ENCODE measurements at places on chromosomes 13 and 19.

DNA sequence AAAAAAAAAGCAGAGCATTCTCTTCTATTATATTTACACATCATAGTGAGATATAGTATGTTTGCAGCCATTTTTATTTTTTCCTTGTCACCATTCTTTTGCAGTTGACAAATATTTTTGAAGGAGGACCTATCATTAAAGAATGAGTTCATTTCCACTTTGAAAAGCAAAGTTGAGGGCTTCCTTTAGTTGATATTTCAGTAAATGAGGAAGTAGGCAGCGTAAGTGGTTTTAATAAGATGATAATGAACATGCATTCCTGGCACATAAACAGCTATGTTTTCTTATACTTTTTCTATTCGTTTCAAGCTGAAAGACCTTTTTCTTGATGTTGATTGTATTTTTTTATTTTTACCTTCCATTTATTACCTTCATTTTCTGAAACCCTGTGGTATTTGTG is 66.2 kb downstream of the ZMYM2 start:
- DNase-seq: no peak

GRCh38 chr13:28743499-28744083 is 24.8 kb upstream of the SLC46A3 start:
- no peak for DNase-seq

DNA sequence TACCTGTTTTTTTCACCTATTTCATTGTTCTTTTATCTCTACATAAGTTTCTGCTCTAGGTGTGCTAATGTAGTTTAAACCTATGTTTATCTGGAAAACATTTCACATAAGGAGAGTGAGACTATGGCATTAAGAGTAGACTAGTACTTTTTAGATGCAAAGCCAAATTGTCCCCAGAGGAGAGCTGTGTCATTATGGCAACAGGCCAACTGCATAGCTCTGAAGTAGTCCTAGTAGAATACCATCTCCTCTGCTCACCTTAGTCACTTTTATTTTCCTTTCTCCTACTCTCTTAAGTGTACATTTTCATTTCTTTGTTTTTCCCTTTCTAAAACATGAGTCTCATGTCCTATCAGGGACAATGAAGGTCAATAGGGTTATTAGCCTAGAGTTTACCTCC is 123.1 kb downstream of the ITGBL1 start:
- DNase-seq: no peak

DNA sequence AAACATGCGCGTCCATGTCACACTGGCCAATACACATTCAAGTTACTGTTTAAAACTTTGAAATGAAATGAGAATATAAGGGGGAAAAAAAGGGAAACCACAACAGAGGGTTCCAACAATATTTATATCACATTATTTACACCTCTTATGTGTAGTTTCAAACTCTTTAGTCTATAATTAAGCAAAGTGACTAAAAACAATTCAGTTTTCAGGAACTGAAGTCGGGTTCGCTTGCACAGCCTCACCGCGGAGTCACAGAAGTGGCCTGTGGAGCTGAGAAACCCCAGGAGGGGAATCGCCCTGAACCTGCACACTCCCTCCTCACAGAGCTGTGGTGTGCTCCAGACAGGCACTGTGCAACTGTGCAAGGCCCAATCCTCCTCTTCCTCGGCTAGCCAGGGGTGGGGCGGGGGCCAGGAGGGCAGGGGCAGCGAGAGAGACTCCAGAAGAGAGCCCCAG is 75.9 kb downstream of the STK24 start:
- DNase-seq: no peak

DNA sequence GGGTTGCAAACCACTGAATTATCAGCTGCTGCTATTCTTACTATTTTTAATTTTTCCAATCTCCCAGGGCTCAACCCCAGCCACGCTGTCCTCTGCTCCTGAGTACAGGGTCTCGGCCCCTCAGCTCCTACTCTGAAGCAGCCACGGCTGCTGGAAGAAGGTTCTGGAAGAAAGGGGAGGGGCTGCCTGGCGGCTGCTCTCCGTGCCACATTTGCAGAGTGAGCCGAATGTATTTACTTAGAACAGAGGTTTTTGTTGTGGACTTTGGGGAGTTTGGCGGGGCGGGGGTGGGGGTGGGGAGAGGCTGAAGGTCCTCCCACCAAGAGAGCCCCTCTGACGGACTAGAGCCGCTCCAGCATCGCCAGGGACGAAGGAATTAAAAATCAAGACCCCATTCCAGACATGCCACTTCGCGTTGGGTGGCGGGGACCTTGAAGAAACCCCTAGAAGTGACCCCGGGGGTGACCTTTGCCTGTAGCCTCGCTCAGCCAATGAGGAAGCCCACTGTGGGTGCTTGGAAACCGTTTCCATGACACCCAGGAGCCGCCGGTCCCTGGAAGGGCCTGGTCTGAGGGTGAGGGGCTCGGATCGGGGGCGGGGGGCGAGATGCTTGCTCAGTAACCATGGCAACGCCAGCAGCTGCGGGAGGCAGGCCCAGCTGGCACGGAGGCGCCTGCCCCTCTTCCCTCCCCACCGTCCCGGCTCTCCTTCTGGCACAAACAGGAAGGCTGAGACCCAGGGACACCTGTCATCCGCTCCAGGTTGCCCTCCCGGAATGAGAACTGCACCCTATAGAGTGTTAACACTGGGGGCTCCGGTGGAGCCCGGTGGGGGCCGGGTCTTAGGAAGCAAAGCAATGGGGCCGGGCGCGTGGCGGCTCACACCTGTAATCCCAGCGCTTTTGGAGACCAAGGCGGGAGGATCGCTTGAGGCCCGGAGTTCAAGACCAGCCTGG is 54.2 kb upstream of the PTPRS start:
- DNase-seq: no peak

GRCh38 chr19:7987114-7987768 is 18.2 kb downstream of the ELAVL1 start:
- no peak for DNase-seq

DNA sequence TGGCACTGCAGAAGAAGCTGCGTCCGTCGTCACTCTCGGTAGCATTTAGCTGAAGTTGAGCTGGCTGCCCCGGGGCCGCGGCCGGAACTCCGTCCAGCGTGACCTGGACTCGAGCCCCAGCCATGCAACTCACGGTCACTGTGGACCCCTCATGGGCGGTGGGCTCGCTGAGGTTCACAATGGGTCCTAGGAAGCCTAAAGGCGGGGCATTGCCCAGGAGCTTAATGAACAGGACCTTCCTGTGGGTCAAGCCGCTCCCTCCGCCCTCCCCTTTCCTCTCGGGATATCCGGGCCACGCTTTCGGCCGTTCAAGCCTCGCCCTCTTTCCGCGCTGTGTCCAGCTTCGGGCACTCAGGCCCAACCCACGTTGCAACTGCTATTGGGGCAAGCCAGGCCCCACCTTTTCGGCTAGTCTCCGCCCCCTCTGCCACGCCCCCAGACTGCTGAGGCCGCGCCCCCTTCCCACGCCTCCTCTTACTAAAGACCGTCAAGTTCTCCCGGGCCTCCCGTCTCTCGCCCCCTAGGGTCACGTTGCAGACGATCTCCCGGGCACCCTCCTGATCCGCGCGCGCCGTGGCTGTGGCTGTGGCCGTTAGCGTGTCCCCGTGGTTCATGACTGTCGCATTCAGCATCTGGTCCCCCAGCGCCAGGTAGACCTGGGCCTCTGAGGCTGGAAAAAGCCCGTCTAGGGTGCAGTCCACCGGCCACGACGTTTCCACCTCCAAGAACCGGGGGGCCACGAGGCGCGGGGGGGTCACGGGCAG is 1.4 kb upstream of the RAVER1 start:
- DNase-seq: peak; percentile 61

- no peak for DNase-seq
Measured at GRCh38 chr19:49520705-49521319, 7.0 kb upstream of the RCN3 start.

GRCh38 chr19:35396240-35396885 is 25.5 kb downstream of the GPR42 start:
- DNase-seq: no peak

- no peak for DNase-seq
Measured at GRCh38 chr13:44790289-44790688, 199.0 kb downstream of the NUFIP1 start.

- no peak for DNase-seq
Measured at GRCh38 chr13:111513766-111514609, 193.5 kb downstream of the TEX29 start.

DNA sequence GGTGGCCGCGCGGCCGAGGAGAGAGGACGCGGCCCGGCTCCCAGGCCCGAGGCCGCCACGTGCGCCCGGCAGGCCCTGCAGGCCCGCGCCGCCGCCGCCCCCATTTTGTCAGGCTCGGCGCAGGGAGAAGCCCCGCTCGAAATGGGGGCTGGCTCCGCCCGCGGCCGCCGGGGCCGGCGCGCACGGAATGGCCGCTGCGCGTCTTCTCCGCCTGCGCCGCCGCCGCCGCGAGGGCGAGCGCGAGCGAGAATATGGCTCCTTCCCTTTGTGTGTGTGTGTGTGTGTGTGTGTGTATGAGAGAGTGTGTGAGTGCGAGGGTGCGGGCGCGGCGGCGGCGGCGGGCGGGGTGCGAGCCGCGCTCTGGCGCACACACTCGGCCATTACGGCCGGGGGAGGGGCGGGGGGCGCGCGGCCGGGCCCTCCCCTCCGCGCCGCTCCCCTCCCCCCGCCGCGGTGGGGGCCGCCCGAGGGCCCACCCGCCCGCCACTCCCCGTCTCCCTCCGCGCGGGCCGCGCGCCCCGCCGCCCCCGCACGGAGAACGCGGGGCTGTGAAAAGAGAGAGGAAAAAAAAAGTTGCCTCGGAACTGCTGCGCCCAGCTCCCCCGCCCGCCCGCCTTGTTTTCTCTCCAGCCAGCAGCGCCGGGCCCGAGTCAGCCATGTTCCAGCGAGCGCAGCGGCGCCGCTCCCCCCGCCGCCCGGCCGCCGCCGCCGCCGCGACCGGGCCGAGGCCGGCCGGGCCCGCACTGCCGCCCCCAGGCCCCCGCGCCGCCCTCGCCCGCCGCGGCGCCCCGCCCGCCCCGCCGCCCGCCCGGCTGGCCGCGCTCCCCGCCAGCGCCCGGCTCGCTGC is 1.0 kb downstream of the HMGB1 start:
- peak; percentile 54 for DNase-seq

DNA sequence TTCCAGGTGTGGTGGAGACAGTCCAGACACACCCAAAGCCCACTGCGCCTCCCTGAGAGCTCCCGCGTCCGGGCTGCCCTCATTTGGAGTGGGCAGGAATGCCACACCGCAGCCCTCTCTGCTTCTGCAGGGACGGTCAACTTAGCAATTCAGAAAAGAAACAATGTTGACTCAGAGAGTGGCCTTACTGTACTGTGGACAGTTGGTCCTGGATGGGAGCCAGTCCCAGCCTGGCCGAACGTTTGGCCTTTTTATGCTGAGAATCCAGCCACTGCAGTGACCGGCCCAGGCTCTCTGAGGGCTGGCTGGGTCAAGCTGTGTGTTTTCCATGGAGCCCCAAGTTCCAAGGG is 7.2 kb downstream of the GAS6 start:
- DNase-seq: no peak

DNA sequence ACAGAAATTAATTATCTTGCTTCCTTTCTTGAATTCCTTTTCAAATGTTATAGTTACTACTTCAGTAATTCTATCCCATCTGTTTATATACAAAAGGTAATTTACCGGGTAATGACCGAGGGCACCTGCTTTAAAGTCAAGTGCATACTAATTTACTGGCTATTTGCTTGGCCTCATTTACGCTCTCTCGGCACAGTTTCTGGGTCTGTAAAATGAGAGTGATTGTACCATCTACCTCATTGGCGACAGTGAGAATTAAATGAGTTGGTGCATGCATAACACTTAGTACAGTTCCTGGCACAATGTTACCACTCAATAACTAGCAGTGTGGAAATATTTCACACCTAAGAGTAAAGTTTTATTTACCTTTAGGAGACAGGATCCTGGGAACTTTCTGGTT is 111.6 kb downstream of the GGACT start:
- DNase-seq: no peak

DNA sequence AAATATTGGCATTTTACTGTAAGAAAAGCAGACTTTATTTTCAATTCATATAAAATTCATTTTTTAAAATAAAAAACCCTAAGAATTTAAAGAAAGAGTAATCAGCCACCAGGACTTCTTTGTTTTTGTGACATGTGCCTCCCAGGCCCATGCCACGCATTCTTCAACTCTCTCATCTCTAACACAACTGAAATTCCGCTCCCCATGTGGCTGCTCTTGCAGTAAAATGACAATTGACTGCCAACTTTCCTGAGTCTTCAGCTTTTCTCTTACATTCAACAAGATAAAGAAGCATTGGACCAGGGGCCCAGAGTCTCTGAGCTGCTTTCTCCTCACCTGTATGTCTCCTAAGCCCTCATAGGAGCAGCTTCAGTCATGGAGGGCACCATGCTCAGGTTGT is 372.1 kb downstream of the UQCRFS1 start:
- DNase-seq: no peak

- no peak for DNase-seq
Measured at GRCh38 chr13:35712907-35713761, 236.6 kb upstream of the MAB21L1 start.

- no peak for DNase-seq
Measured at GRCh38 chr13:102878481-102878880, 32.6 kb downstream of the ERCC5 start.

DNA sequence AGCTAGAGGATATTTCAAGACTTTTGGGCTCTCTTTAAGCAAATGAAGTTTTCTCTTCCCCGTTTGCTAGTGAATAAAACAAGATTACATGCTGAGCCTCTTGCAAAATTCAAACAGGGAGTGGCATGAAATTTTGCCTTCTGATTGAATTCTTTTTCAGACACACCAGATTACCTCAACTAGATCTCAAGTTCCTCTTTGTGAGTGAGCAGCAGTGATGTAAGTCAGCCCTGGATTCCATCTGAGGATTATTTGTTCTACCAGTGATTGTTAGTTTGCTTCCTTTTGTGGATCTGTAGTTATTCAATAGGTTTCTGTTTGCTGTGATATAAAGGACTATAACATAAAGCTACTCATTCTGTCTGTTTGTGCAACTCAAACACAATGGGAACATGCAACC is 407.7 kb downstream of the LMO7 start:
- DNase-seq: no peak

- DNase-seq: no peak
Measured at GRCh38 chr13:99656844-99657381, 155.6 kb downstream of the TM9SF2 start.

- peak; percentile 8 for DNase-seq
Measured at GRCh38 chr13:51125495-51126226, 14.6 kb upstream of the C13orf42 start.

DNA sequence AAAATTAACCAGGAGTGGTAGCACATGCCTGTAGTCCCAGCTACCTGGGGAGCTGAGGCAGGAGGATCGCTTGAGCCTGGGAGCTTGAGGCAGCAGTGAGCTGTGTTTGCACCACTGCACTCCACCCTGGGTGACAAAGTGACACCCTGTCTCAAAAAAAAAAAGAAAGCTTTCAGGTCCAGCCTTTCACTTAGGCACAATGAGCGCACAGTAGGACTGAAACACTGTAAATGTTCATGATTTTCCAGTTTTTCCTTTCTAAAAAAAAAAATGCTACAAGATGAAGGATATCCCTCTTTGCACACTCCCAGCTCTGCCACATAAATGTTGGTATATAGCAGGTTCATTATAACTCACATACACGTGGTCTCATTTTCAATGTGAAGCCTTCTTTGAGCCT is 17.9 kb downstream of the ZNF114 start:
- no peak for DNase-seq

DNA sequence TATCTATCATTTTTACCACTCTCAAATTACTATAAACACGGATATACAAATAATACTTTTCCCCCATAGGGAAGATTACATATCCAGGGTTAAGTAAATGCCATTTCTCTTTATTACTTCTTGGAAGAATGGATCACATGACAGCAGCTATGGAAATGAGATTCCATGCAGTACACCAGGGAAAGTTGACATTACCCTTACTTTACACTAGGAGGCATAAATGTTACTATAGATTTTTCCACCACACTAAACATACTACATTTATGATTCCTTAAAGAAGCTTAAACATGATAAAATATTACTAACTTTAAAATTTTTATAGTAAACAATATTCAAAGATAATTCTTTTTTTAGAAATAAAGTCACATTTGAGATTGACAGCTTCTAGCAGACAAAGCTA is 611.4 kb downstream of the PCDH9 start:
- DNase-seq: no peak
